Fibroblast of villous mesenchyme (primary cell): ENCODE measurements at places on chromosomes 7 and 10. TPM values are rescaled to one million over a fixed set of nuclear protein-coding genes. Genes with fewer than 3 reads are reported as not detected.
A peak's percentile ranks its signal among the peaks of the same experiment; 100 is the strongest.

GRCh38 chr7:118214051-118214832 lies 10.3 kb upstream of the ANKRD7 start:
- peak; percentile 75 for DNase-seq

GRCh38 chr10:30200017-30200415 lies 140.6 kb upstream of the JCAD start:
- no peak for DNase-seq

DNA sequence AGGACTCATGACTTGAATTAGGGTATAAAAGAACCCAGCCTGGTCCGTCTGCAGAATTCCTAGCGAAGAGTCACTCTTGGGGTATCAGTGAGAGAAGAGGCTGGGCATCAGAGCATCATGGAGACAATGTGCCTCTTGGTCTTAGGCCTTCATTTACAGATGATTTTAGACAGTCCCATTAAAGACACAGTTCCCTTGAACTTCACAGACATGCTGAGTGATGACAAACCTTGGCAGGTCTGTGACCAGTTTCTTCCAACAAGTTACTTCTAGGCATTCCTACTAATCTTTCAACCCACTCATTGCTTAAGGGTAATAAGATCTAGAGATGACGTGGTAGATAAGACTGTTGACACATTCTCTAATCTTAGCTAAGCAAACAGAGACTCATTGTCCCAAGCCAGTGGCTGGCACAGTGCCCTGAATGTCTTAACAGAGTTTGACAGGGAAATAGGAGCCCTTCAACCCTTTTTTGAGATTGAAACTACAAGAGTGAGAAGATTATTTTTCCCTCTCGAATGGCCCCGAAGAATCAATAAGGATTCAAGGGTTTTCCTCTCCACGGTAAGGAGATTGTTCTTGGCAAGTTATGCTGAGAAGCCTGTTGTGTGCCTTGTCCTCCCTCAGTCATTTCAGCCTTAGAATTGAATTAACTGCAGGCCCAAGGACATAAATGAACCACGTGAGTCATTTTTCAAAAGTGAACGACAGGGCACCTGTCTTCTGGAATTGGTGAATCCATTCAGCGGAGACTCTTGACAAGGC lies 281.1 kb downstream of the CCDC3 start:
- DNase-seq = peak; percentile 85

- no peak for DNase-seq
Observed at GRCh38 chr7:24721481-24722001, 35.7 kb downstream of the GSDME start.

The TUBAL3 gene
- not detected in 2 replicates for total RNA-seq

- peak; percentile 34 for DNase-seq
Observed at GRCh38 chr7:151091431-151091830, 5.2 kb downstream of the AGAP3 start.

DNA sequence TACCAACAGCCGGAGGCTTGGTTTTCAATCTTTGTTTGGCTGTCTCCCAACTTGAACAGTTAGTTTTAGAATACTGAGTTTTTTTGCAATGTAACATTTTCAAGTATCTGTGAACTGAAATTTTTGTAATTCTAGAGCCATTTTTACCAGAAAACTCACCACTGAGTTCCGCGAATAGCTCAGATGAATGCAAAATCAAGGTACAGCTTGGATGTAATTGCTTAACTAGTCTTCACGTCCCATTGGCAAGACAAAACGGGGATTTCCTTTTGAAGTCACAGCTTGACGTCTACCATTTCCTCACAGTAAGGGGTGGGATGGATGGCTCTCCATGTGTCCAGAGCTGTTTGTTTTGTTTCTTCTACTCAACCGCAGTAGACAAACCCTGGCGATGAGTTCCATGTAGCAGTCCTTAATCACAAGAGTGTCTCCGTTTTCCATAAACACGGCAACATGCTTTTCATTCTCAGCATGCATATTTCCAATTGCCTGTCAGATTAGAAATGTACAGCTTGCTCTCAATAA lies 55.8 kb upstream of the FGFR2 start:
- no peak for DNase-seq

- DNase-seq = no peak
Observed at GRCh38 chr10:72886621-72887020, 6.9 kb upstream of the OIT3 start.

GRCh38 chr7:28956608-28957063 lies 1.5 kb downstream of the TRIL start:
- DNase-seq = peak; percentile 40

- peak; percentile 5 for DNase-seq
Observed at GRCh38 chr10:117761695-117762094, 219.1 kb downstream of the EMX2 start.

DNA sequence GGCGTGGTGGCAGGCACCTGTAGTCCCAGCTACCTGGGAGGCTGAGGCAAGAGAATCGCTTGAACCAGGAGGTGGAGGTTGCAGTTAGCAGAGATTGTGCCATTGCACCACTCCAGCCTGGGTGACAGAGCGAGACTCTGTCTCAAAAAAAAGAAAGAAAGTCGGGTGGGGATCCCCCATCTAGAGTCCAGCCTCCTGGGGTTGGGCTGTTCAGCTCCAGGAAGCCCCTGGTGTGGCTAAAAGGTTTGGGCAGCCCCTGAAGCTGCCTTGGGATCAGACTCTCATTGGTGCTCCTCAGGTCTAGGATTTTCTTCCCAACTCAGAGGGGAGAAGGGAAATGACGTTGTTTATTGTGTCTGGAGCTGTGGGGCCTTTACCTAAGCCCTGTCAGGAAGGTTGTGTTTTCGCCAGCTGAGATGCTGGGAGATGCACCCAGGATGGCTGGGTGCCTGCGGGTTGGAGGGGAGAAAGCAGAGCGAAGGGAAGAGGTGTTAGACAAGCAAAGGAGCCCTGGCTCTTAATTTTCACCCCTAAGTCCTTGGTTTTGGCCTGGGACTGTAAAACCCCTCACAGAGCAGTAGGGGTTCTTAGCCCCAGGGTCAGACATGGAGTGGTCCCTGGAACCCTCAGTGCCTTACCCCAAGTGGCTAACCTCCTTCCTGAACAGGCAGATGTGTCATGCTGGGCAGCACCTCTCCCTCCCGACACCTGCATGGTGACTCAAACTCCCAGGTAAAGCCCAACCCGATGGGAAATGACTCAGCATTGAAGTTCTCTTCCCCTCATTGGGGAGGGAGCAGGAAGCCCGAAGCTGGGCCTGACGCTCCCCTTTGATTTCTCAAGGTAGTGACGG lies 21.1 kb downstream of the PLAU start:
- no peak for DNase-seq

DNA sequence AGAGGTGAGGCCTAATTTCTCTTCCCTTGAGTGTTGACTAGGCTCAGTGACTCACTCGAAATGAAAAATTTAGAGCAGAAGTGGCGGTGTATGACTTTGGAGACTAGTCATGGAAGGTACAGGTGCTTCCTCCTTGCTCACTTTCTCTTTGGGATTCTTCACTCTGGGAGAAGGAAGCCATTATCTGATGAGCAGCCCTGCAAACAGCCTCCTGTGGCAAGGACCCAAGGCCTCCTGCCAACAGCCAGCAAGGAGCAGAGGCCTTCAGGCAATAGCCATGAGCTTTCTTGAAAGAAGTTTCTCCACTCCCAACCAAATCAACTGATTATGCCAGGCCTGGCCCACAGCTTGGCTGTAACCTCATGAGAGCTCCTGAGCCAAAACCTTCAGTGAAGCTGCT lies 369.6 kb upstream of the VWC2 start:
- no peak for DNase-seq

- DNase-seq = no peak
Observed at GRCh38 chr7:12119620-12120303, 91.3 kb upstream of the TMEM106B start.

DNA sequence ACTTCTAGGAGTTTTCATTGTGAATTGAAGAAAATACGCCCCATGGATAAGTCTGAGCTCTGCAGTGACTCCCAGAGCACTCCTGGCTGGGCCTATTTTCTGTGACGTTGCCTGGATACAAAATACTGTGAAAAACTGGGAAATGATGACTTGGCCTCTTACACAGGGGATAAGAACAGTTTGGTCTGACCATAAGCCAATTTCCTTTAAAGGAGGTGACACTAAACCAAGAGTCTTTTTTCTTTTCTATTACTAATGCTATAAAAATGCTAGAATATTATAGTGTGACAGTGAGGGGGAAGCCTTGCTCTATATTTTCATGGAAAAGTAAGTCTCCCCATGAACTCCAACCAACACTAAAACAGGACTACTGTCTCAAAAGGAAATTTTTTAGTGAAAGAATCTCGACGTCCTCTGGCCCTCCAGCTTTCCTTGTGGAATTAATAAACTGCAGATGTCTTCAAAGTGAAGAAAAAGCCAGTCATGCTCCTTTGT lies 45.5 kb downstream of the MYOF start:
- peak; percentile 93 for DNase-seq

DNA sequence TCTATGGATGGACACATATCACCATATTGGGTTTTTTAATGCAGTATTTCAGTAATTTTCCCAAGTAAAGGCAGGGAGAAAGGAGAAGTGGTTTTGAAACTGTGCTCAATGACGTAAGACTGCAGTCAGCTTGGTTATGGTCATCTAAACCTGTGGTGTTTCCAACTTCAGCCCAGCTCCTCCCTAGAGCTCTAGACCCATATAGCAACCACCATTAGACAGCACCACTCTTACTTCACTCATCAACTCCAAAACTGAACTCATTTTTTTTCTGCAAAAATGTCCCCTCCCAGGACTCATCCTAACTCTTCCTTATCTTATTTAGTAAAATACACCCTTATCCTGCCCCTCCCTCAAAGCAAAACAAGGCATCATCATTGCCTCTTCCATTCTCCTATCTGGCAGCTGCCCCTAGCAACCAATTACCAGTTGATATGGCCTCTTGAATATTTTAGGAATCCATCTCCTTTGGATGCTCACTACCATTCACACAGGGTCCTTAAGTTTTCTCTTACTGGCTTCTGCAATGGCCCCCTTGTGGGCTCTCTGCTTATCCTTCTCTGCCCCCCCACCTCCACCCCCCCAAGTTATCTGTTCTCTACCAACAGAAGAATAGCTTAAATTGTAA lies 1.5 kb upstream of the RALA start:
- no peak for DNase-seq

DNA sequence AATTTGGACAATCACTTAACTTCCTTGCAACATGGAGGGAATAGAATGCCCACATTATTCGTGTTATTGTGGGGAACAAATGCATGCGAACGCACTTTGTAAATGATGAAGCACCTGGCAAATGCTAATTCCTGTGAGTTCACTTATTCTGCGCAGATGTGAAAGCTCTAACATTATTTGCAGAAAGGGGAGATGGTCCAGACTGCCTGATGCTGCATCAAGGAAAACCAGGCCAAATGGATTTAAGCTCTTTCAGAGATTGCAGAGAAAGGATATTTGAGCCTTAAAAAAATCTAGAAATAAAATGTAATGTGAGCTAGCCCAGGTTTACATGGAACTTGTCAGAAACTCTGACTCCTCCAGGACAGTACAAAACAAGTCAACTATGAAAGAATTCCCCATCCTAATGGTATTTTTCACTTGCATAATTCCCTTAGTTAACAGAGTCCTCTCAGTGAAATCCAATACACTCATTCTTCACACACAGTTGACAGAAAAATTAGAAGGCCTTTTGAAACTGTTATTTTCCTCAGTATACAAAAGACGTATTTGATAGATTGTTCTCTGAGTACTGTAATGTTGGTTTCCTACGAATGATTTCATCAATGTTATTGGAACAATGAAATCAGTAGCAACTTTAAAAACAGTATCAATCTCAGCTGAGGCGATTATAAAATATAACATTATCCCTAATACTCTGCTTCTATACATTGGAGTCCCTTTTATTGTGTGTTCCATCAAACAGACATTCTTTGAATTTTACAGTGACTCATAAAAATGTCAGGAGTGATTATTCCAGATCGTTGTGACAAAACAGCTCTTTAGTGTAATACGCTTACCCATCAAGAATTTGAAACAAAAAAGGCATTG lies 136.3 kb upstream of the ANK3 start:
- no peak for DNase-seq

The UTF1 gene
- not detected in 2 replicates for total RNA-seq

- no peak for DNase-seq
Observed at GRCh38 chr10:60280475-60280874, 109.2 kb downstream of the ANK3 start.

GRCh38 chr7:143363016-143363937 lies 764 bp upstream of the FAM131B start:
- no peak for DNase-seq

The GSTO2 gene
- total RNA-seq = 1.9 and 2.2 TPM in 2 replicates

The NOS3 gene
- total RNA-seq = 1.3 and 3.5 TPM in 2 replicates

DNA sequence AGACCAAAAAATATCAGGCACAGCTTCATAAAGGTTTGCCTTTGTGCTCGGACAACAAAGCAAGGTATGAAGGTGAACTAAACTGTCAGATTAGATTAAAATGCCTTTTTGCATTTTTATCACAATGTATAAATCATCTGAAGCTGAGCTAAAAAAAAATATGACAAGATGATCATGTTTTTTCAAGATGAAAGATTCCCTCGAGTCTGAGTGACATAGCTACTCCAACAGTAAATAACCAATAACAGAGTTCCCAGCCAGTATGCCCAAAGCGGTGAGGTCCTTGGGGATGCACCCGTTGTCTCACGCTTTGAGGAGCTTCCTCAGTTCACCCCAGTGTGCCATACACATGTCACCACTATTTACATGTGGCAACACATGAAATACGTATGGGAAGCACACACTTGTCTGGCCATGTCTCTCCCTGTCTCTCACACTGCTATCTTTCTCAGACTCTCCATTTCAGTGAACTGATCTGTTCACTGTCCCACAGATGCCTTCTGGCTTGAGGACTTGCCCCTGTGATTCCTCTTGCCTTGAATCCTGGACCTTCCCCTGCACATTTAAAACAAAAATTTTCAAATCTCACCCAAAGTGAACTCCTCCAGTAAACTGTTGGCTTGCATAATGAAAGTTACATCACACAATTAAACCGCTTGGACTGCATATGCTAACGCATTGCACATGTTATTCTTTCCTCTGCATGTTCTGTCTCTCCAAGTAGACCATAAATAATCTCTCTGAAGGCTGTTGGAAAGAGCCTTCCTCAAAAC lies 2.6 kb upstream of the PIK3CG start:
- peak; percentile 54 for DNase-seq

GRCh38 chr7:51070151-51070550 lies 246.5 kb downstream of the COBL start:
- DNase-seq = peak; percentile 11

DNA sequence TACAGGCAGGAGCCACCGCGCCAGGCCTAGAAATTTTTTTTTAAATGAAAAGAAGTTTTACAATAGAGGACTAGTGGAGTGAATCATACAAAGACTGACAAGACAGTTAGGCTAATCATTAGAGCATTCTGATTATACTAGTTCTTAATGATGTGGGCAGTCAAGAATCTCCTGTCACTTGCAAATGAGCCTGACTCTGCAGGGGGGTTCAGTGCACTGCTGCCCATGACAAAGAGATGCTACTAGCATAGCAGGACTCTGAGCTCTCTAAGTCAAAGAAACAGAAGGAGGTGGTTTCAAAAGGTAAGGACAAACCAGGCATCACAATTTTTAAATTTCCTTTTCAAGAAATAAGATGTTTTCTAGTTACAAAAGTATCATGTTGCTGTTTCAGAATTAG lies 59.0 kb downstream of the CCDC6 start:
- no peak for DNase-seq

DNA sequence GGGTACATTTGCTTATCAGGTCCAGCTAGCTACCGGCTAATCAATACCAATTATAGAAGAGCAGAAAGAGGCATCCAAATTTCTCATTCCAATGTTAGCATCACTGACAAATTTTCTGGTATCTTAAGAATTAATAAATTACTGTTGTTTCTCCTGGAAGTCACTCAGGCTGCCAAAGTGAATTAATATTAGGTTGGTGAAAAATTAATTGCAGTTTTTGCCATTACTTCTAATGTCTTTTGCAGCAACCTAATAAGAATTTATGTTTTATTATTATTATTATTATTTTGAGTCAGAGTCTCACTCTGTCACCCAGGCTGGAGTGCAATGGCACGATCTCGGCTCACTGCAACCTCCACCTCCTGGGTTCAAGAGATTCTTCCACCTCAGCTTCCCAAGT lies 979.9 kb downstream of the TYW1 start:
- no peak for DNase-seq

The NOBOX gene
- total RNA-seq = not detected in 2 replicates
